ENCODE measurements at places on chromosomes 6 and 20.

DNA sequence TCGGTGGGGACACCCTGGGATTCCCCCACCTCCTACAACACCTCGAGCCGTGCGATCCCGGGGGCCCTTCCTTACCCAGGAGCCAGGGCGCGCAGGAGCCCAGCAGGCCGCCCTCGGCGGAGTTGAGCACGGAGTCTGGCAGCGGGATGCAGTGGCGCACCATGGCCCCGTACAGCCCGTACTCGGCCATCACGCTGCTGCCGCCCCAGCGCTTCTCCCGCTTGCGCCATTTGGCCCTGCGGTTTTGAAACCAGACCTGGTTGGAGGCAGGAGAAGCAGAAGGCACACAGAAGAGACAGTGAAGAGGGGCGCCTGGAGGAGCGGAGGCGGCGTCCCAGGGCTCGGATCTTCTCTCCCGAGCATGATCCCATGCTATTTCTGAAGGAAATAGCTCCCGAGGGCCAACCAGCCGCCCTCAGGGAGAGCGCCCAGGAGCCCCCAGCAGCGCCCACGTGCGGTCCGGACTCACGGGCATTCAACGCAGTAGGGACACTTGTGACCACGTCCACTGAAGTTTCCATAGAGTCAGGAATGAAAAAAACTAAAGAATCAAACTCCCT, 4.3 kb downstream of the VSX1 start:
- DNase-seq = no peak

- no peak for DNase-seq
Measured at GRCh38 chr6:18189196-18189595, 34.0 kb downstream of the KDM1B start.

DNA sequence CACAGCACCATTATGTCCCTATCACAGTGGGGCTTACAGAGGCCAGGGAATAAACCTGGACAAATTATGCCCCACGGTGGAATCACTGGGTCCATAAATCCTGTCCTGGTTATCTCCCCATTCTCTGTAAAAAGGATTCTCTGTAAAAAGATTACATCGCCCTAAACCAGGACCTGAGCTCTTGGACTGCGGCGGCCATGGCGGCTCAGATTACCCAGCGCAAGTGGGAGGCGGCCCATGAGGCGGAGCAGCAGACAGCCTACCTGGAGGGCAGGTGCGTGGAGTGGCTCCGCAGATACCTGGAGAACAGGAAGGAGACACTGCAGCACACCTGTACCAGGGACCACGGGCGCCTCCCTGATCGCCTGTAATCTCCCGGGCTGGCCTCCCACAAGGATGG, 8.4 kb upstream of the HLA-A start:
- no peak for DNase-seq

DNA sequence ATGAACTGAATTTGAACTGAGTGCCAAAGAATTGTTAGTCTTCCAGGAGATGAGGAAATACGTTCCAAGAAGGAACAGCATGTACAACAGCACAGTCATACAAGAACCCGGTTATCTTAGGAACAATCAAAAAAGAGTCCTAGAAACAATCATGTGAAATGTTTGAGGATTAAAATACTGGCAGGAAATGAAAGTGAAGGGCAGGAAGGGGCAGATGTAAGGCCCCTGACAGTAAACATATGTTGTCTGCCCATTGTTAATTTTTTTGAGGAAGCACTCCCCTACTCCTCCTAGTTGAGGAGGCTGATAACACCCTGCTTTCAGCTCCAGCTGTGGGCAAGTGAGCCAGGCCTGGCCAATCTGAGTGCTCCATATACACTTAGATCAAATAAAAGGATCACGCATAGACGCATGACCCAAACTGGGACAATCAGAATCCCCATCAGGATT, 220.9 kb downstream of the HACE1 start:
- DNase-seq = no peak

DNA sequence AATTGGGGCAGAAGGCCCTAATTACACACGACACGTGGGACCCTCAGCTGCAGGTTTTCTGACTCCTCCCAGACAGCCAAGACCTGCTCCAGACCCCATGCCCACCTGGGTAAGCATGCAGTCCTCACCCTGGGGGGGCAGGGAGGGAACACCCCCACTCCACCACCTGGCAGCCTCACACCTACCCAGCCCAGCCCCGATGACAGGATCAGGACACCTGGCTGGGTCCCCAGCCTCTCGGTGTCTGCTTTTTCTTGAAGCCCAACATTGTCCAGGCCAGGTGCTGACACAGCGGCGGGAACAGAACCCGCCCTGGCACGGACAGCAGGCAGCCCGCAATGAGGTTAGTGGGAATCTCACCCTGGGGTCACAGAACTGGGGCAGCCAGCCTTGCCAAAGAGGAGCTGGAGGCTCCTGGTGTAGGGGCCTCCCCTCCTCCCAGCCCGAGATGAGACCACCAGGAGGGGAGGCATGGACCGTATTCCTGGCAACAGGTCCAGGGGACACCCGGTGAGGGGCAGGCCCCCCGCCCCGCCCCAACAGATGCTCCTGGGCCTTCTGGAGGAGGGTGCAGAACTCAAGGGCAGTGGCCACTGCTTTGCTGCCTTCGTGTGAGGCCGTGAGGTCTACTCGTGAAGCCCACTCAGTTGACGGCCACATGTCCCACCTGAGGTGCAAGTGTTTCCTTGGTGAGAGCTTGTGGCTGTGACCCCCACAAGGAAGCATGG, 103.8 kb downstream of the DLL1 start:
- no peak for DNase-seq

DNA sequence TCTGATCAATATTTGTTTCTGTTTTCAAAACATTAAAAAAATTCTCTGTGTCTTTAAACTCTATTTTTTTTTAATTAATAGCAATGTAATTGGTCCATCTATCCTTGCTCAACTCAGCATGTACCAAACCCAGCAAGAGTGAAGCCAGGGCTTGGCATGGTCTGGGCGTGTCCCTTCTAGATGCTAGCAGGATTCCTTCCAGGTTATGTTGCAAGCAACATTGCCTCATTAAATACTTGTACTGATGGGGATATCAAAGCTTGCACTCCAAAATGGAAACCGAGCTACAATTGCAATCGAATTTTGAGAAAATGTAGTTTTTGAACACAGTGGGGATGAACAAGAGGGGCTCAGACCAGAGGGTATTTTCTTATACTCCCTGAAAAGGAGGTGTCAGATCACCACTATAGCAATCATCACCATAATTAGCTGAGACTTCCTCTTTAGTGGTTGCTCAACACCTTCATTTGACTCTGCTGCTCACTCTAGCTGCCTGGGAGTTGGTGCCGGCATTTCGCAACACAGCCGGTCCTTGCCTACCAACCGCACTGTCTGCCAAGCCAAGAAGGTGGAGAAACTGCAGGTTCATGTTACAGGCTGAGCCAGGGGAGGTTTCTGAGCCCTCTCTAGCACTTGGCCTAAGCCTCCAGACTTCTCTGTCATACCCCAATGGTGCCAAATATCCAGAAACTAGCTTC, 67.8 kb upstream of the RALGAPA2 start:
- DNase-seq = peak; percentile 14

GRCh38 chr6:74519163-74519562, 686.7 kb downstream of the COL12A1 start:
- no peak for DNase-seq

DNA sequence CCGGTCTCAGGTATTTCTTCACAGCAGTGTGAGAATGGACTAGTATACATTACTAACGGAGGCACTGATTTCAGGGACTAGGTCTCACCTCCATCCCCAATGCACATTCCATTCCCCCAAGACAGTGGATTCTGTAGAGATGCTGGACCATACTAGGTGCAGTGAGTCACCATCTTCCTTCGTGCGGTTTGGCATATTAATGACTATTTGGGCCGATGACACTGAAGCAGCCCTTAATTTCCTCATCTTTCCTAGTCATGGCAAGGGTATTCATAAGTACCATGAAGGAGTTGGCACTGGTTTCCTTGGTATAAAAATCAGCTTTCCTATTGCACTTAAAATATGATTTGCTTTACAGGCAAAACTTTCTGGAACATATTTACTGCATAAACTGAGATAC, 121.4 kb upstream of the TRAF3IP2 start:
- no peak for DNase-seq

DNA sequence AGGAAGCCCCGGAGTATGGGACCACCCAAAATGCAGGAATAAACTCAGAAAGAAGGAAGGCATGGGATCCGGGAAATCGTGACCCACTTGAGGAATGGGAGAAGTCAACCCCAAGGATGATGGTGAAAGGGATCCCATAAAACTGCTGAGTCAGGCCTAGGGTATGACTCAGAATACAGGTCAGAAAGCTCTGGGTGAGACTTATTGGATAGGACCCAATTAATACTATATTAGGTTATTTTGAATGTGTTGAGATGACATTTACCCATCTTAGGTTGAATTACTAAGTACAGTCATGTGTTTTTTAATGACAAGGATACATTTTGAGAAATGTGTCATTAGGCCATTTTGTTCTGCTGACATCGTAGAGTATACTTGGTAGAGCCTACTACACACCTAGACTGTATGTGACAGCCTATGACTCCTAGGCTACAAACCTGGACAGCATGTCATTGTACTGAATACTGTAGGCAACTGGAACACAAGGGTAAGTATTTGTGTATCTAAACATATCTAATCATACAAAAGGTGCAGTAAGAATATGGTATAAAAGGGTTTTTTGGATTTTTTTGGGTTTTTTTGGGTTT, 17.1 kb upstream of the HIVEP1 start:
- no peak for DNase-seq

GRCh38 chr6:145620088-145620487, 115.2 kb downstream of the EPM2A start:
- DNase-seq = no peak

DNA sequence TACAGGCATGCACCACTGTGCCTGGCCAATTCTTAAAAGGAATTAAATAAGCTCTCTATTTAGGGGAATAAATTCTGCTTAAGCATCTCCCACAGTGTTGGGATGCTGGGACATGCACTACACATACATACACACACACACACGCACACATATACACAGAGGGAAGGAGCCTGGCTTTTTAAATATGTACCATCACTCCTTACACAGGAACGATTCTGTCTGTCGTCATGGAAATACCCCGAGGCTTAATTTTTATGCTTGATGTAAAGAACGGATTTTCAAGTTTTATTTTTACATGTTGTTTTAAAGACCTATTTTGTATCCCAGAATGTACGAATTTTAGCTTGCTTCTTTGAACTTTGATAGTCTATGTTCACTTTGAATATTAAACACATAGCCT, 95.3 kb downstream of the CD109 start:
- no peak for DNase-seq

- no peak for DNase-seq
Measured at GRCh38 chr6:134928151-134928900, 21.6 kb downstream of the ALDH8A1 start.

GRCh38 chr6:97282238-97282725, 734 bp downstream of the MMS22L start:
- DNase-seq = no peak

DNA sequence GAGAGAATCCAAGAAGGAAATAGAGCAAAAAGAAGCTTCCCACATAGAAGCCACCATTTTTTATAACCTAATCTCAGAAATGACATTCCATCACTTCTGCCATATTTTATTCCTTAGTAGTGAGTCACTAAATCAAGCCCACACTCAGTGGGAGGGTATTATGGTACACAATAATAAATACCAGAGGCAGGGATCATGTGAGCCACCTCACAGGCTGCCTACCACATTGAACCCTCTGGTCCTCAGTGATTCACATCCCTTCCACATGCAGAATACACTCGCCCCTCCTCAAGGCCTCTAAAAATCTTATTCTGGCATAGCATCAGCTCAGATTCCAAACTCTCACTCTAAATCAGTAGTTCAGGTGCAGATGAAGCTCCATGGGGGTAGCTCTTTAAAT, 49.4 kb downstream of the TMC2 start:
- no peak for DNase-seq

- DNase-seq = no peak
Measured at GRCh38 chr6:30227242-30227722, 14.1 kb upstream of the TRIM26 start.

- no peak for DNase-seq
Measured at GRCh38 chr20:60213126-60213893, 255.1 kb downstream of the CDH26 start.

DNA sequence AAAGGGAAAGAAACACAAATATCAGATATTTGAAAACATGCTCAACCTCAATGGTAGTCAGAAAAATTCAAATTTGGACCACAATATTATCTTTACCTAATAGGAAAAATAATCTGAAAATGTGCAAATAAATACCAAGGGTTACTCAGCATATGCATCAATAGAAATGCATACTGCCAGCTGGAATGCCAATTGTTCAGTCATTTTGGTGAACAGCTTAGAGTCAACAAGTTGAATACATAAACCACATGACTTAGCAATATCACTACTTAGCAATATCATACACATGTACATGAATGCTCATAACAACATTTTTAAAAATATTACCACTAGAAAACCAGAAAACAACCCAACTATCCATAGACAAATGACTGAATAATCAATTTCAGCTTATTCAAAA, 212.7 kb downstream of the PTPRK start:
- no peak for DNase-seq

DNA sequence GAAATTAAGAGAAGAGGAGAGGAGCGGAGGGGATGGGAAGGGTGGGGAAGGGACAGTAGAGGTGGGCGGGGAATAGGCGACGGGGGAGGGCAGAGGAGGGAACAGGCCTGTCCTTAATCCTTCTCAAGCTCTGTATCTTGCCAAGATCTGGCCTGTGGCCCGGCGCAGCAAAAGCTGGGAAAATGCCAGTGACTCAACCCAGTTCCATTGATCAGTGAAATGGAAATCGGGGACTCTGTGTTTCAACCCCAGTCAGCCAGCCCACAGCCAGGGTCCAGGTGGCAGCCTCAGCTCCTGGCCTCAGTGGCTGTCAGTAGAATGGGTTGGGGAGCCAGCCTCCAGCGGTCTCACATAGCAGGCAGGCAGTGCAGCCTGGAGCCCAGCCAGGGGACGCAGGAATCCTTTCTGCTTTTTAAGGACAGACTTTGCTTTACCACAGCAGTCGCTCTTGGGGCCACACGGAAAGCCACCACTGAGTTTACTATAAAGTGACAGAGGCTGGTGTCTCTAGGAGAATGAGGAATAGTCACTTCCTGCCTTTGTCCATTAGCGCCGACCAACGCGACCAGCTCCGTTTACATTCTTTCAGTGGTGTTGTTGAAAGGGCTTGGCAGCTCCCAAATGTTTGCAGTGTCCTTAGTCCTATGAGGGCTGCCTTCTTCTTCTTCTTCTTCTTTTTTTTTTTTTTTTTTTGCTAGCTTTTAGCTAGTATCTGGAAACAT, 128.0 kb downstream of the RIN2 start:
- DNase-seq = no peak
